ENCODE measurements at places on chromosomes 5 and 9. TPM values are rescaled to one million over a fixed set of nuclear protein-coding genes. Genes with fewer than 3 reads are reported as not detected.
A peak's percentile ranks its signal among the peaks of the same experiment; 100 is the strongest.

ZFP37 gene
- polyA plus RNA-seq, result 11.7 TPM

PCDHGC4 gene
- polyA plus RNA-seq, result 2.8 TPM

ADGRD2 gene
- polyA plus RNA-seq, result not detected

CLPTM1L gene
- 129 TPM for polyA plus RNA-seq

PPP2R2B gene
- 13.8 TPM for polyA plus RNA-seq

ANKRD34B gene
- 0.17 TPM for polyA plus RNA-seq

FOXD4L3 gene
- 0.06 TPM for polyA plus RNA-seq

DNA sequence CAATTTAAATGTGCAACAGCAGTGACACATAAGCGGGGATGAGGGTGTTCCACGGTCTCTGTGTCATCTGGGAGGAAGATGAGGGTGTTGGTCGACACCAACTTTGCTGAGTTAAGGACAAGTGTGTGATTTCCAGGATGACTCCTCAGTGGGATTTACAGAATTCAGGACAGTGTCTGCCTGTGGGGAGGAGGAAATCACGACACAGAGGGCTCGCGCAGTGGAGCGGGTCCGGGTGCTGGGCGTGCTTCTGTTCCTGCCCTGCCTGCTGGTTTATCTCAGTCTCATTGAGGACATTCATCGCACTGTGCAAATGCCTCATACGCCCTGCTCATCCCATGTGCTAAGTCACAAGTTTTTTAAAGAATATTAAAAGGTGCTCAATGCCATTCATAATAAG, 73.7 kb upstream of the ADAMTS2 start:
- DNase-seq, result no peak

- no peak for DNase-seq
Observed at GRCh38 chr5:75108931-75109596, 56.7 kb upstream of the GCNT4 start.

- no peak for DNase-seq
Observed at GRCh38 chr5:120655828-120656435, 191.8 kb downstream of the PRR16 start.

GRCh38 chr9:137448602-137448962, 7.4 kb upstream of the ENTPD8 start:
- no peak for DNase-seq

DNA sequence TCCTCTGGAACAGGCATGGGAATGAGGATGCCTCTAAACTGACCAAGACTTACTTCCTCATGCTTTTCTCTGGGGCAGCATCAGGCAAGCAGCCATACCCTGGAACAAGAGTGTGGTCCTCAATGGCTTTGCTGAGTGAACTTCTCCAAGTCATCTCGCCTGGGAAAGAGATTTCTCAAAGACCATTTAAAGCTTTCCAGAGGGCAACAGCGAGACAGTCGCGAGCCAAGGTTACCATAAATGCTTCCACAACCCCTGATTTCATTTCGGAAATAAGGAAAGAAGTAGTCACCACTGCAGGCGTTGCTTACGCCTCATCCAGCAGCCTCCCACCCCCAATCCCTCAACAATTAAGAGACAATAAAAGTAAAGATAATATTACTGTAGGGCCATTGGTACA, 1.1 kb upstream of the SNCAIP start:
- DNase-seq, result no peak

- no peak for DNase-seq
Observed at GRCh38 chr9:128689820-128690683, 1.0 kb downstream of the SET start.

- peak; percentile 15 for DNase-seq
Observed at GRCh38 chr9:5800969-5801738, 31.8 kb downstream of the ERMP1 start.

- DNase-seq, result no peak
Observed at GRCh38 chr9:92257327-92257726, 36.2 kb downstream of the IARS1 start.

- DNase-seq, result no peak
Observed at GRCh38 chr5:58410441-58410840, 49.4 kb downstream of the PLK2 start.

DNA sequence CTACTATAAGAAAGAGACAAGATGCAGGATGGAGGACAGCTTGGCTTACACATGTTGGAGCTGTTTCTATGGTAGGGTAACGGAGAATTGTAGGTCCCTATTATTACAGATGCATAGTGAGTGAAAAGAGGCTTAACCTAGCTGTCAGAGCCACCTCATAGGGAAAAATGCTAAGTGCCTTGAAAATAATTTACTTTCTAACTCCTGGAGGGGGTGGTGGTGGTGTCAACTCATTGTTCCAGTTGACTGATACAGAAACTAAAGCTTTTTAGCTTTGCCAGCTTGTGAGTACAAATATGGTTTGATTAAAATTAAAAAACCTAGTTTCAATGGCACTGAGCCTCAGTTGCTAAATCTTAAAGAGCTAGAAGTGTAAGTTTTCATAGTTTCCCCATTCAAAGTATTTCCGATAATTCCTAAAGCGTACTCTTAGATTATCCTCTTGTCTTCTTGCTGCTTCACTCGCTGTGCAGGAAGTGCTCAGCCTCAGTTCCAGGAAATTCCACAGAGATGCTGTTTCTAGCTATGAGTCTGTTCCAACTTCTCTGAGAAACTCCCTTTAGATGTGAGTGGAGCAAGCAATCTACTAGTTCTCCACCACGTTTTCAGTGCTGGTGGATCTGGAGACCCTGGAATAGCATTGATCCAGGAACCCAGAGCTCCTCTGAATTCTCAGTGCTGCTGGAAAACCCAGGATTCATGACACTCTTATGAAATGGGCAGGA, 265.2 kb downstream of the DMAC1 start:
- no peak for DNase-seq

All from left renal cortex interstitium (tissue), 4 donors.